GM12892 (cell line): ENCODE measurements at places on chromosomes 13 and 19.

DNA sequence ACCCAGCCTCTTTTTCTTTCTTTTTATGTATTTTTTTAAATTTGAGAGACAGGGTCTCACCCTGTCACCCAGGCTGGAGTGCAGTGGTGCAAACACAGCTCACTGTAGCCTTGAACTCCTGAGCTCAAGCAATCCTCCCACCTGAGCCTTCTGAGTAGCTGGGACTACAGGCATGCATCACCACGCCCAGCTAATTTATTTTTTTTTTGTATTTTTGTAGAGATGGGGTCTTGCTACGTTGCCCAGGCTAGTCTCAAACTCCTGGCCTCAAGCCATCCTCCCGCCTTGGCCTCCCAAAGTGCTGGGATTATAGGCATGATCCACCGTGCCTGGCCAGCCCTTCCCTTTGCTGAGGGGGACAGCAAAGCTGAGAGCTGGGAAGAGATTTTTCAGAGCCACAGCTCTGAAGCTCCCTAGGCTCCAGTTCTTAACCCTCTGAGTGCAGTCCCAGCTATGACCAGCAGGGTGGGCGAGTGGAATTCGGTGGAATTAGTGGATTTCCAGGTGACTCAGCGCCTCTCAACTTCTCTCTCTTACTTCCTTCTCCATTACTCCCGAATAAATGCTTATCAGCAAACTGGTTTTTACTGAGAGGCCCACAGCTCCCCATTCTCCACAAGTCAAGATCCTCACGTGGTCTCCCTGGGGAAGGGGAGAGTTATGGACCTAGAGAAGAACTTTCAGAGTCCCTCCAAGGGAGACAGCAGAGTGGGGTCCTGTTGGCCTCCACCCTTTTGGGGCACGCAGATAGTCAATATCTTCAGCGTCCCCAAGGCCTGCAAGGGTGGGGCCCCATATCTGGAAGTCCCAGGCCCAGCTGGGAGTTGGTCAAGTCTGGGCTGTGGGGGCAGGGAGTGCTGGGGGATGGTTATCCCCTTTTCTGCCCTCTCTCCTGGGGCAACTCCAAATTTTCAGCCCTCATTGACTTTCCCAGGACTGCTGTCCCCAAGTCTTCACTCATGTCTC lies 1.2 kb downstream of the BLVRB start:
- no peak for DNase-seq

- DNase-seq: no peak
Observed at GRCh38 chr19:44960906-44961728, 5.9 kb downstream of the CLPTM1 start.

DNA sequence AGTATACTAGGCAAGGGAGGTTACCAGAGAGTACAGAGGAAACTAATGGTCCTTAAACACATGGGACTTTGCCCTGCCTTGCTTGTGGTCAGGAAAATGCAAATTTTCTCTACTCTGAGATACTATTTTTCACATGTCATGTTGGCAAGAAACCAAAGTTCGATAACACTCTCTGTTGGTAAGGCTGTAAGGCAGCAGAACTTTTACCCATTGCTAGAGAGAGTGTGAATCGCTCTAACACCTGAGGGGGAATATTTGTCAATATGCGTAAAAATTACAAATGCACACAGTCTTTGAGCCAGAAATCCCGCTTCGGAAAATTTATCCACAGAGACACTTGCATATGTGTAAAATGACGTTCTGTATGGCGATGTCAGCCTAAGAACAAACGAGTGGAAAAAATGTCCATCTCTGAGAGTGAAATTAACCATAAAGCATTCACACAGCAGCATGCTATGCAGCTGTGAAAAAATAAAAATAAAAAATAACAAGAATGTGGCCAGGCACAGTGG lies 9.5 kb upstream of the RFX1 start:
- peak; percentile 42 for DNase-seq

DNA sequence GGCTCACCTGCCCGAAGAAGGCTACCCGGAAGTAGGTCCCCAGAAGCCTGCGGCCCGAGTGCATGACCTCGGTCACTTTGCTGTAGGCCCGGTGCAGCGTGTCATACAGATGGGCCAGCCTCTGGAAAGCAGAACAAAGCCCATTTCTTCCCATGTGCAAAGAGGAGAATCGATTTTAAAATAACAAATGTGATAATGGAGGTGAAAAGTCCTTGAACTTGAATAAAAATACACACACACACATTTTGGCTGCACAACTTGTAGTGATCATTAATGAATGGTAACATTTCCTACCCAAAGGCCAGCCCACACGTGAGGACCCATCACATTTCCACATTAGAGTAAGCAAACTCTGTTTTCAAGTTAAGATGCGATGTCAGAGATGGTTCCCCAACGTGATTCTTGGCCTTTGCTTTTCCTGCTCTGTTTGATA lies 56.9 kb upstream of the SLC15A1 start:
- DNase-seq: no peak

DNA sequence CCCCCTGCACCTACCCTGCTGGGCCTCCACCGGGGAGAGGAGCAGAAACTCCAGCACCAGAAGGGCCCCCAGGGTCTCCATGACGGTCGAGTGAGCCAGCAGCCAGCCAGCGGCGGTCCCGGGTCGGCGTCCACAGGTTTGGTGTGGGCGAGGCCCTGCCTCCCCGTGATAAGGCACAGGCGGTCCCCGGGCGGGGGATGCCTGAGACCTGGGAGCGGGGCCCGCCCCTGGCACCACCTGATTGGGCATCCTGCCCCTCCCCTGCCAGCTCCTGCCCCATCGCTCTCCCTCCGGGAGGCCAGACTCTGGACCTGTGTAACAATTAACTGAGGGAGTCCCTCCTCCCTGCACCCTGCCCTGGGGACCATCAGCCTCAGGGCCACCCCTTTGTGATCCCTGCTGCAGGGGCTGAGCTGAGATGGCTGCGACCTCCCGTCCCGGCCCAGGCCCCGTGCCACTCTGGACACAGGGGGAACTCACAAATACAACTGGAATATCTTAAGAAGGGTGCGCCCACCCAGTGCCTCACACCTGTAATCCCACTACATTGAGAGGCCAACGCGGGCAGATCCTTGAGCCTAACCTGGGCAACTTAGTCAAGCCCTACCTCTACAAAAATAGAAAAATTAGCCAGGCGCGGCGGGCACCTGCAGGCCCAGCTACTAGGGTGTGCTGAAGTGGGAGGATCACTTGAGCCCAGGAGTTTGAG lies at the start of gene SMIM24:
SMIM24 (minus strand) TSS at position 143 of the 709 bp plus-strand sequence; CDS start at position 81, 62 bp downstream.
- no peak for DNase-seq

GRCh38 chr13:82341116-82341515 lies 1541.2 kb downstream of the SLITRK1 start:
- no peak for DNase-seq

DNA sequence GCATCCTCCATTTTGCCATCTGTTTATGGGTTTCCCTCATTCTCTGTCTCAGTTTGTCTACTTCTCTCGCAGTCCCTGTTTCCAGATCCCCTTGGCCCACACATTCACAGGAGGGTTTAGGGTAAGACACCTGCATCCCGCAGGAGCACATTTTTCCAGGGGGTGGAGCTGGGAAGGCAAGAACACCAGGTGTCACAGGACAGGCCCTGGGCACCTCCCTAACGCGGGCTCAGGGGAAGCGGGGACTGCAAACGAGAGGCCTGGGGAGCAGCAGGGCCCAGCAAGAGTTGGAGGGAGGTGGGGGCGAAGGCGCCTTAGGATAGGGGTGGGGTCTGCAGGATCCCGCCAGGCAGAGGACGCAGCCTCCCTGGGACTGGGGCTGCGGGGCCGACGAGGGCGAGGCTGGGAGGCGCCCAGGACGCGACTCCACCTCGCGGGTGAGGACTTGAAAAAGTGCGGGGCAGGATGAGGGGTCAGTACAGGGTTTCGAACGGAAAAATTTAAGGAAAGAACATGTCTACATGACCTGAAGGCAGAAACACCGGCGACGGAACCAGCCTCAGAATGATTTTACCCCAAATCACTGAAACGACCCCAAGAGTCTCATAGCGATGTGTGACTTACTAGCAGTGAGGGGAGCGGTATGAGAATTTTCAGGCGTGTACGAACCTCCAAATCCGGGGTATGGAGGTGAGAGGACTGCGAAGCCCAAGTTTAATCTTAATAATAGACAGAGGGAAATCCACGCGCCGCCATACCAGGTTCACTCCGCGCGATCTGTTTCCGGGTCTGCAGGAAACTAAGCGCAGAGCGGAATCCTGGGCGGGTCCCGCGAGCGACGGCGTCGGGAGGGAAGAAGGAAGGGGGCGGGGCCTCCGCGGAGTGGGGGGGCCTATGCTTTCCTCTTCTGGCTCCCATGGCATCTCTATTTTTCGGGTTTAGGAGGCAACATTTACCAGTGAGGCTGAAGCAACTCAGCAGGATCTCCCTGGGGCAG lies 7.1 kb upstream of the ERVV-2 start:
- DNase-seq: no peak

DNA sequence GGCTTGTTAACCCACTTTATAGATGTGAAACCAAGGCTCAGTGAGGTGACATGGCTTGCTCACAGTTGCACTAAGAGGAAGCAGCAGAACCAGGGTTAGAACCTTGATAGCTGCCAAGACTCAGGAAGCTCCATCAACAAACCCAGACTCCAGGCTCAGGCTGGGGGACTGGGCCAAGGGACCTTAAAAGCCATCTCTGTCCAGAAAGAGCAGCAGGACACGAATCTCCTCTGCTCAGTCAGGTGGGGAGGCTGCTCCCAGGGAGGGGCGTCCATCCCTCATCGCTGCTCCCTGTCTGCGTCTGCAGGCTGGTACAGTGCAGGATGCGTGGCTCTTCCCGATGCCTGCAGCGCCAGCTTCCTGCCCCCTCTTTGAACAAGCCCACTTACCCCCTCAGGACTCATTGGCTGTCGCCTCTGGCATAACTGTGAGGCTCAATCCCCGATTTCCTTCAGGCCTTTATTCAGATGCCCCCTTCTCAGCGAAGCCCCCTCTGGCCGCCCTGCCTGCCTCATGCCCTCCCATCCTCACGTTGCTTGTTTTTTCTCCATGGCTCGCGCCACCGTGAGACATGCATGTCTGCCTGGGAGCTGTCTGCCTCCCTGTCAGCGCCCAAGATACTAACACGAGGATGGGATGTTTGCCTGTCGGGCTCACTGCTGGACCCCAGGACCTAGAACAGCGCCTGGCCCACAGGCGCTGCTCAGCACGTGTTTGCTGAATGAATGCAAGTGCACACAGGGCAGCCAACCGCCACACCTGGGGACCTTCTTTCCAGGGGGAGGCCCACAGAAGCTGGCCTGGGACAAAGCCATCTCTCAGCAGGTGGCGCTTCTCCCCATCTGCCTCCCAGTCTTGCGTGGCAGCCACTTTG lies 21.5 kb downstream of the AKT2 start:
- no peak for DNase-seq

- no peak for DNase-seq
Observed at GRCh38 chr19:28927456-28927855, 285.5 kb downstream of the UQCRFS1 start.

DNA sequence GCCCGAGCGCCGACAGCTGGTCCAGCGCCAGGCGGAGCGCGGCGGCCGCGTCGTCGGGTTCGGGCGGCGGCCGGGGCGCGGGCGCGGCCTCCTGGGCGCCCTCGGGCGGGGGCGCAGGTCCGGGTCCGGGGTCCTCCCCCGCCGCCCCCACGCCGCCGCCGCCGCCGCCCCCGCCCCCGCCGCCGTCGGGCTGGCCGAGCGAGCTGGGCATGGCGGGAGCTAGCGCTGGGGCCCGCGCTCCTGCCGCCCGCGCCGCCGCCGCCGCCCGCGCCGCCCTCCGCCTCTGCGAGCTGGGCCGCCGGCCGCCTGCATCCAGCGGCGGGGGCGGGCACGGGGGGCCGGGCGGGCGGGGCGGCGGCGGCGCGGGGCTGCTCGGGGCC lies 287 bp downstream of the MEX3D start:
- no peak for DNase-seq

DNA sequence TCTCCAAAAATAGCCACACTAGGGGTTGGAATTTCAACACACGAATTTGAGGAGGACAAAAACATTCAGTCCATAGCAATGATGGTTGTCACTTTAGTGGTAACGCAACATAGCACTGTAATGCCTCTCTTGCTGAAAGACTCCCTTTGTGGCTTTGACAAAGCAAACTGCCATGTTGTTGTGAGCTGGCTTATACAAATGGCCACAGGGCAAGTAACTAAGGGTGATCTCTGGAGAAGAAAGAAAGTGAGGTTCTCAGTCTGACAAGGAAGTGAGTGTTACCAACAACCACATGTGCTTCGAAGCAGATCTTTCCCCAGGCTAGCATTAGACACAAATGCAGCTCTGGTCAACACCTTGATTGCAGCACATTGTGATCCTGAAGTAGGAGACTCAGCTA lies 79.1 kb upstream of the PCDH17 start:
- no peak for DNase-seq

DNA sequence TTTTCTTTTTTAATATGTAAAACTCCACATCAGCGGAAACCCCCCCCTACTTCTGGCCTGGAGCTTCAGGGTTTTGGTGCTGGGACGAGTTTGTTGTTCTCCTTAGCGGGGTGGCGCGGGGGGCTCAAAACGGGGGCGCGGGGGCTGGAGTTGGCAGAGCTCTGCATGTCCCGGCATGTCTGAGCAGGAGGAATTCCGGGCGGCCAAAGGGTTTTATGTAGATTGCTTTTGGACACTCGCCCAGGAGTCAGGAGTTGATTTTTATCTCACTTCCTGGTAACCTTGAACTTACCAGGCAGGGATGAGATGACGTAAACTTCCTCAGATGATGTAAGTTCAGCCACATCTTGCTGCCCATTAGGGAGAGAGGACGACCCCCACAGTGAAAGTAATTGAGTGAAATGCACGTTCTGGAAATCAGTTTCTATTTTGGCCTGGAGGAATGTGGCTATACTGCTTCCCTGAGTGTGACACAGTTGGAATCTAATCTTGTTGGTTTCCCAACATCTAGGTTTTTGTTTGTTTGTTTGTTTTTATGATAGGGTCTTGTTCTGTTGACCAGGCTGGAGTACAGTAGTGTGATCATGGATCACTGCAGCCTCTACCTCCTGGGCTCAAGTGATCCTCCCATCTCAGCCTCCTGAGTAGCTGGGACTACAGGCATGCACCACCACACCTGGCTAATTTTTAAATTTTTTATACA lies 21.0 kb upstream of the GDF15 start:
- no peak for DNase-seq
